ENCODE measurements at places on chromosomes 1 and 21.

- no peak for DNase-seq
These were observed 37.0 kb downstream of the CCDC185 start for GRCh38 chr1:223430236-223430635.

DNA sequence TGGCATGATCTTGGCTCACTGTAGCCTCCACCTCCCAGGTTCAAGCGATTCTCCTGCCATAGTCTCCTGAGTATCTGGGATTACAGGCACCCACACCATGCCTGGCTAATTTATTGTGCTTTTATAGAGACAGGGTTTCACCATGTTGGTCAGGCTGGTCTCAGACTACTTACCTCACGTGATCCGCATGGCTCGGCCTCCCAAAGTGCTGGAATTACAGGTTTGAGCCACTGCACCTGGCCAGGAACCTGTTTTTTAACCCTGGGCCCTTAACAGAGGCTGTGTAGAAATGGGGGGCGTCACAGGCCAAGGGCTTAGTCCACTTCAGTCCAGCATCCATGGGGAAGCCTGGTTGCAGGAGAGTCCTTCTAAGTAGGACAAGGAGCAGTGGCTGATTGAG, 9.3 kb downstream of the FBLIM1 start:
- DNase-seq, result no peak

DNA sequence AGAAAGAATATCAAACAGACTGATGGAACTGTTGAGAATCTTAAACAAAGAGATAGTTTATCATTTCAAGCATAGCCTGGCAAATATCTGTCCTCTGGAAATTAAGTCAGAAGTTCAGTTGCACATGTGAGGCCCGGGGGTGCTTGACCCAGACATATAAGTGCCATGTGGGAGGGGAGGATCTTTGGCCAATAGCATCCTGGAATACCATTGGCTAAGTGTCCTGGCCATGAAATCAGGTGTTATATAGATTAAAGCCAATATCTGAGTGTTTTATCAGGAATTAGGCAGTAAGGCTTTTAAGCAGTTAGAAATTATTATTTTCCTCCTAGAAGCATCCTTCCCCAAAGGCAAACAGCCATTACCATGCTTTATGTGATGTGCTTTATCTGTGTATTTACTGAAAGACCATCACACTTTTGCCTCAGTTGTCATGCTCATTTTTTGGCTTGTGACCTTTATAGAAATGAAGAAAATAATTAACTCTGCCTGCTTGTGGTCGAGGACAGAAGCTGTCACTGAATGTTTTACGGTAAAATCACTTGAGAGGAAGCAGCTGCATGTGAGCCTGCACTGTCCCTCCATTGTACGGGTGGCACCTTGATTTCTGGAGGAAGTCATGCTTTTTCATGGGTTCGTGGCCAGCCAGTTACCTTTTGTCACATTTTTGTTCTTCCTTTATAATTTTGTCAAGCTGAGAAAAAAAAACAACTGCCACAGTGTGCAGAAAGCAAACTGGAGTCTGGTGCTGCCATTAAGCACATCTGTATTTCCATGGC, 259.9 kb upstream of the FMN2 start:
- no peak for DNase-seq

DNA sequence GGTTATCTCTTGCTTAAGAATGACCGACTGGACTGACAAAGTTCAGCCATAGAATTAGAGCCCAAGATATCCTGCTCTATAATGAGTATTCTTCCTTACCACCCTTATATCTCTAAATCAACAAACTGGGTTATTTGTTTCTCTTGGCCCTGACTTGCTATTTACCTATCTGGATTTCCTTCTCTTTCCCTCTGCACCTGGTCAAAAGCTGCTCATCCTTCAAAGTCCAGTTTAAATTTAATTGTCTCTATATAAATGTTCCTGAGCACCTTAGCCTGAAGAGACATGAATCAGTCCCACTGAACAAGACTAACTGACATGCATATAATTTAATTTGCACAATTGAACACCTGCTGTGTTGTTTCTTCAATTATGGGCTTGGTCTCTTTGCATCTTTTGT, 127.1 kb upstream of the KCNJ15 start:
- no peak for DNase-seq

- DNase-seq, result no peak
These were observed 14.8 kb downstream of the ALX3 start for GRCh38 chr1:110055493-110056284.

DNA sequence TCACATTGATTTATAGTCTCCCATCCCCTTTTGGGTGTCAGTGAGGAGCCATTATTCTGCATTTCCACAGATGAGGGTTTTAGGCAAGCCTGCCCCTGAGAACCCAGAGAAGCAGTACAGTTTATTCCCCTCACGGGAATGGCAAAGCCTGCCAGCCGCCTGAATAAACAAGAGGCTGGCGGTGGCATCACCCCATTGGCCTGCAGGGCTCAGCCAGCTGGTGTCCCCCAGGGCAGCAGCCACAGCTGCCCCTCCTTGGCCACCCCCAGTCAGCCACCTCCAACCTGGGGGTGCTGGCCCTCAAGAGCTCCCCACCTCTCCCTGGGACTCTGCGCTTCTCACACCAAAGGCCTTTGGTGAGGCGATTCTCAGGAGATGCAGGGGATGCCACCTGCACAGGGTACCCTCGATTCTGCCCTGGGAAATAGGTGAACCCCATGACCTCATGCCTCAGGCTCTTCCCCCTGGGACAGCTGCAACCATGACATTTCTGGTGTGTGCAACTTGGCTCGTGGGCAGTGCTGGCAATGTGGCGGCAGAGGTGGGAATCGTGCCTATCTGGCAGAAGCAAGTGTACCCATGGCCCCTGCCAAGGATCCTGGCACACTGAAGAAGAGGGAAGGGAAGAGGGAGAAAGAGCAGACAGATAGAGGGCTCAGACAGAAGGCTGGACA, 14.0 kb downstream of the OLFML2B start:
- DNase-seq, result no peak

- peak; percentile 11 for DNase-seq
These were observed 60.8 kb downstream of the ZNF684 start for GRCh38 chr1:40592107-40592803.

GRCh38 chr1:185727726-185728125, 6.5 kb upstream of the HMCN1 start:
- DNase-seq, result no peak

- DNase-seq, result no peak
These were observed 30.9 kb downstream of the LRRC8B start for GRCh38 chr1:89555550-89555949.

- DNase-seq, result no peak
These were observed 294.9 kb downstream of the LRRIQ3 start for GRCh38 chr1:73903092-73903491.

DNA sequence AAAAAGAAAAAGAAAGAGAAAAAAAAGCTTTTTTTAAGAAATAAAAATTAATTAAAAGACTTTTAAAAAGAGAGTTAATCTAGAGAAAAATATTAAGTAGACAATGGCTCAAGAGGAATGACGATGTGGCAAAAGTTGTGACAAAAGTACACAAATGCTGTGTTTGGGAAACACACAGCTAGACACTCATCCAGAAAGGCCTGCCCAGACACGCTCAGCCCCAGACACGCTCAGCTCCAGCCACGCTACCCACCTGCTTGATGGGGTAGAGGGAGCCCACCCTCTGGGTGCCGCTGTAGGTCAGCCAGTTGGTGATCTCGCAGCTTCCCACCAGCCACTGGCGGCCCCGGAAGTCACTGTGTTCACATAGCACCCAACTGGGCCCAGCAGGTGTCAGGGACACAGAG, 10.2 kb downstream of the CD52 start:
- no peak for DNase-seq
